ENCODE measurements at places on chromosomes 7 and 10. TPM values are rescaled to one million over a fixed set of nuclear protein-coding genes. Genes with fewer than 3 reads are reported as not detected.

DNA sequence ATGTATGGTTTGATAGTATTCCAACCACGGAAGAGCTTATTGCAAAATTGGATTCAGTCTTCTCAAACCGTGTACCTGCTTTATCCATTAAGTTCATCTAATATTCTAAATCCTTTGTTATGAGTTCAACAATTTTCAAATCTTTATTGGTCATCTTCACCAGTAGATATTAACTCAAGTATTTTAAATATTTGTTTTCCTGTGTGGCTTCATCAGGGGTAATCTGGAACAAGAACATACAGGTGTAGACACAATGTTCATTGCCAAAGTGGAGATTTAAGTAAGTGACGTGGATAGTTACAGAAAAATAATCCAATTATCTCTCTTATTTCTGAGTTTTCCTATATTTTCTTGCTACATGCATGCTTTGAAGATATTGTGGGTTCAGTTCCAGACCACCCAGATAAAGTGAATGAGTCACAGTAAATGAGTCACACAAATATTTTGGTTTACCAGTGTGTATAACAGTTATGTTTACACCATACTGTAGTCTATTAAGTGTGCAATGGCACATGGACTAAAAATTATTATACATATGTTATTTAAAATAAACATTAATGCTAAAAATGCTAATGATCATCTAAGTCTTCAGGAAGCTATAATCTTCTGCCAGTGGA lies 429.0 kb upstream of the POT1 start:
- no peak for DNase-seq

DNA sequence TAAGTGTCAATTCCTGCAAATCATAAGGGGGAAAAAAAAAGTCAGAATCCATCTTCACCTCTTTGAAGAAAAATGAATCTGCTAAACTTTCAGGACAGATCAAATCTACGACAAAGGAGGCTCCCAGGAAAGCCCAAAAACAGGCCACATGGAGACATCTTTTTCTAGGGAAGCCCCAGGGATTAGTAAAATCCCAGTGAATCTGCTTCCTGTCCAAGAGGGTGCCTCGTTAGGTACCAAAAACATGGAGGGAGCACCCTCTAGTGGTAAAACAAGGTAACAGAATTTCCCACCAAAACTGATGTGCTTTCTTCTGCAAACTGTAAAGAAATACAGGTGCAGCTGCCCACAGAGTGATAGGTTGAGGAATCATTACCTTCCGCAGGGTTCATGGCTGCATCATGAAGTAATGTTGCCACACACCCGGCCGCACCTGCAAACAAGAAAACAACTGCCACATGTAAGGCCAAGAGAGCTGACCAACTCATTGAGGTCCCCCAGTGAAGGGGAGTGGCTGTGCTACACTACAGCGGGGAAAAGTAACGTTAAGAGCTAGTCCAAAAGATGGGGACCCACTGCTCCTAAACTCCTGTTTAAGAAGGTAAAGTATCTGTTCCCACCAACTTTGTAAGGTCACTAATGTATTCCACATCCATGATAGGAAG lies 7.9 kb downstream of the SLC25A28 start:
- peak; percentile 63 for DNase-seq

DNA sequence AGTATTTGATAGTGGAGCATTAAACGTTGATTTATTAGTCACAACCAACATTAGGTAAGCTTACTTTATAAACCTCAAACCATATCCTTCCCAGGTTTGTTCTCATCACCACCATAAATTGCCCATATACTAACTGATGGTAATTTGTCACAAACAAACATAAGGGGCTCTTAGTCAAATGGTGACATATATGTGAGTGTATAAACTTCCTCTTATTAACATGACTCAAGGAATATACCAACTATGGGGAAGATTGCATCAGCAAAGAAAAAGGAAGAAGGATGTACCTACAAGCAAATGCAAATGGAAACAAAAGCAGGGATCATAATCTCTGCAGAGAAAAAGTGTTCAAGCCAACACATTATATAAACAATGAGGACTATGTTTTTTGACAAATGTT lies 418.2 kb upstream of the AKR1E2 start:
- DNase-seq: peak; percentile 36

GRCh38 chr10:93573051-93573909 lies 6.8 kb downstream of the FFAR4 start:
- no peak for DNase-seq

DNA sequence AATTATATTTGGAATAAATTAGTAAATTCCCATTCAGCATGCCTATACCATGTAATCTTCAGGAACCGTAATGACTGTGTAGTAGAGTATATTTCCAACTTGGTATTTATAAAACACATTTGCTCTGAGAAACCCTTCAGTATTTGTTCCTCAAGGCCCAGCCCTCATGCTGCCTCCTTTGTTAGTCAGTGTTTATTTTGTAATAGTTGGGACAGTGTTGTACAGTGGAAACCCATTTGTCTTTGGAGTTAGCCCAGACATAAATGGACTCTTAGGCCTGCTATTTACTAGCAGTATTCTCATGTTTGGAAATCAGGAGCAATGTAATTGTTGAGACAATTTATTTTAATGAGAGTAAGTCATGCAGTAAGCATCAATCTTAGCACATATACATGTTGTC lies 686.9 kb downstream of the AUTS2 start:
- no peak for DNase-seq

- no peak for DNase-seq
Observed at GRCh38 chr10:35758076-35758475, 116.0 kb upstream of the FZD8 start.

- peak; percentile 24 for DNase-seq
Observed at GRCh38 chr7:4851459-4852422, 10.1 kb downstream of the PAPOLB start.

GRCh38 chr7:110898516-110898915 lies 192.4 kb upstream of the LRRN3 start:
- DNase-seq: no peak

DNA sequence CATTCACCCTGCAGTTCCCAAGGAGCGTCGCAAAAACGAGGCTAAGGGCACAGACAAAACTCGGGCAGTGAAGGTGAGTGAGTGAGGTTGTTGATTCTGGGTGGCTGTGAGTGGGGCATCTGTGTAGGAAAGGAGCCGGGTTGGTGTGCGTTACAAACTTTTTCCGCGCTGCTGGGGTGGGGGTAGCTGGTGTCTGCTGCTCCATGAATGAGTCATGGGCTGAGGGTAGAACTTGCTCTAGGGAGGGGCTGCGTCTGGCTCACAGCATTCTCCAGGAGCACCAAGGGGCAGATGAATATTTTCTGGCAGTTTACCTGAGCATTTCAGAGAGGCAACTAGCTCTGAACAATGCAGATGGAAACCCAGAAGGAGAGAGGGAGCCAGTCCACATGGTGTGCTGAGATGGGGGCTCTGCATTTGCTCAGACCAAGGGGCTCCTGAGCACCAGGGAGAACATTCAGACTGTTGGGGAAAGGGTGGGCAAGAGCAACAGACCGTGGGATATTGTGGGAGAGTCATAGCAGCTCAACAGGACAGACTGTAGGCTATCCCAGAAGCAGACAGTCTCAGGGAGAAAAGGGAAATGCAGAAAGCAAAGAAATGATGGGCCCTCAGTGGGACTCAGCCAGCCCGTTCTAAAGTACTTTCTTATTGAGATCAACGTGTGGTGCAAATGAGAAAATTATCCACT lies 18.8 kb downstream of the NOBOX start:
- no peak for DNase-seq

GRCh38 chr10:100909501-100910263 lies 3.1 kb upstream of the SLF2 start:
- no peak for DNase-seq

GRCh38 chr7:135801045-135801693 lies 52.6 kb upstream of the FAM180A start:
- peak; percentile 71 for DNase-seq

GRCh38 chr10:114517368-114518250 lies 113.3 kb upstream of the AFAP1L2 start:
- no peak for DNase-seq

DNA sequence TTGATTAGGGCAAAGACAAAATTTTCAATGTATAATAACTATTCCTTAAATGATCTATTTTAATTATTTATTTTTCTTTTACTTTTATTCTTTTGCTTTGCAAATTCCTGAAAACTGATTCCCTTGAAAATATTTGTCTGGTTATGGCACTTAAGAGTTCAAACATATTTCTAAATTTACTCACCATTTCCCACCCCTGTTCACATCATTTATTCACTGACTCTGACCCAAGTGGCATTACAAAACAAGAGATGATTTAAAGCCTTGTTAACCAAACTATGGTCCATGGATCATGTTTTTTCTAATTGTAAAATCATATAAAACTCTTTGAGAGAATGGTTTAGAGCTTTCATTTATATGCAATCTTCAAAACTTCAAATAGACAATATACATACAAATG lies 1256.1 kb upstream of the LRRN3 start:
- no peak for DNase-seq

- no peak for DNase-seq
Observed at GRCh38 chr7:15228831-15229230, 326.3 kb upstream of the DGKB start.

DNA sequence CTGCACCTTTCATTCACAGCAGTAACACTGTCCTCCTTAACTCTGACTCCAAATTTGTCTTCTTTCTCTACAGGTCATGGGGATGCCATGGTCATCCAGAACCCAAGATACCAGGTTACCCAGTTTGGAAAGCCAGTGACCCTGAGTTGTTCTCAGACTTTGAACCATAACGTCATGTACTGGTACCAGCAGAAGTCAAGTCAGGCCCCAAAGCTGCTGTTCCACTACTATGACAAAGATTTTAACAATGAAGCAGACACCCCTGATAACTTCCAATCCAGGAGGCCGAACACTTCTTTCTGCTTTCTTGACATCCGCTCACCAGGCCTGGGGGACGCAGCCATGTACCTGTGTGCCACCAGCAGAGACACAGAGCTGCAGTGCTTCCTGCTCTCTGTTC lies 156.2 kb upstream of the PRSS1 start:
- no peak for DNase-seq

GRCh38 chr7:140045697-140046096 lies 17.1 kb downstream of the PARP12 start:
- DNase-seq: no peak

DNA sequence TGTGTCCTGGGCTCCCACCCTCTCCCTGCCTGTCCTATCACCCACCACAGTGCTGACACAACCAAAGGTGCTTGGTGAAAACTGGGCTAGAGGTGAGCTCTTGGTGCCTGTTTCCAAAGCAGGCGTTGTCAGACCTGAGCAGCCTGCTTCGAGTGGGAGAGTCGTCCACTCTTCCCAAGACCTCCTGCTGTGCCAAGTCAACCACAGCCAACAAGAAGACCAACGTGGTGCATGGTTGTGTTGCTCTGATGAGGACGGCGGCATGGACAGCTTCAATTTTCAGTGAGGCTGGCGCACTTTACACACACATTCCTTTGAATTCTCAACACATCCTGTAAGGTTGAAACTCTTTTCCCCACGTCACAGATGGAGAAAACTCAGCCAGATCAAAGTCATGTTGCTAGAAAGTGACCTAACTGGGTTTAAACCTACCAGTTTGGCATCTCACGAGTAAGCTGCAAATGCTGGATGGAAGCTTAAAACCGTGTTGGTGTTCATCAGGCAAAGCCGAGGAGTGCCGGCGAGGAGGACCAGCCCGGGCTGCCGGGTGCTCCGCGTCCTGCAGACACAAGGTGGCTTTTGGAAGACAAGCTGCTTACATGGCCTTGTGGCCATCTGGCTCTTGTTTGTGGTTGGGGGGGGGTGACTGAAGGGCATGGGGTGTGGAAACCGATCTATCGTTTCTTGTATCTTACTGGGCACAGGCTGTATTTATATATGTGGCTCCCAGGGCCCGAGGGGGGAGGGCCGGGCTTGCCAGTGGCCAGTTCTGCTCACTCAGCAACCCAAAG lies 39.3 kb downstream of the INSIG1 start:
- no peak for DNase-seq

- DNase-seq: no peak
Observed at GRCh38 chr10:88100281-88100680, 236.9 kb downstream of the PTEN start.

DNA sequence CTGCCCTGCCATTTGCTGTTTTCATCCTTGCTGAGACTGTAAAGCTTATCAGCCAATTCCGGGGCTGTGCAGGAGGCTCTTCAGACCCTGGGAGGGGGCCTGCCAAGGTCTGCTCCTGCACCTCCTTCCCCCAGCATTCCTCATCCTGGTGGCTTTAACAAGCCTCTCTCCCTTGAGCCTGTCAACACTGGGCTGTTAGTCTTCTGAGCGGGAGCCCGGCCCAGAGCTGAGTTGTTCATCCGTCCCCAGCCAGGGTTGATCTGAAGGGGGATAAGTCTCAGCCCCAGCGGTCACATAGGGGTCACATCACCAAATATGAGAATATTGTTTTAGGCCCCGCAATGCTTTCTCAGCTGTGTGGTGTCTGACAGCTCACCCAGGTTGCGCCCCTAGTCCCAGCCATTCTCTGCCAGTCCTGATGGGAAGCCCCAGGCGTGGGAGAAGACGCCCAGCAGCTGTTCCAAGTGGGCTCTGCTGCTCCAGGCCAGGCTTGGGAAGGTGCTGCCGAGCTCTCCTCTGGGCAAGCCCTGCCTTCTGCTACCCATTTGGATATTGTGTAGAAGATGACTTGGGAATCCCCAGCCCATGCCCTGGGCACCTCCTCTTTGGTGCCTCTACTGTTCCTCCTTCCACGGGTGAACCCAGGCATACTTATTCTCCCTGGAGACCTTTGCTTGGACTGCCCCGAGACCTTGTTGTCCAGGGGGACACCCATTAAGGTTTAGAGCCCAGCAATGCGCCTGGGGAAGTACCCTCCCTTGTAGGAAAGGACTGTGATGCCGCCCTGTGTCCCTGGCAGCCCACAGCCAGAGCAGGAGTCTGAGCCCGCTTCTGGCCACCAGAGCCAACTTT lies 23.5 kb upstream of the TRIM8 start:
- DNase-seq: no peak

GRCh38 chr7:143512488-143513340 lies 35.0 kb downstream of the TAS2R41 start:
- DNase-seq: no peak

DNA sequence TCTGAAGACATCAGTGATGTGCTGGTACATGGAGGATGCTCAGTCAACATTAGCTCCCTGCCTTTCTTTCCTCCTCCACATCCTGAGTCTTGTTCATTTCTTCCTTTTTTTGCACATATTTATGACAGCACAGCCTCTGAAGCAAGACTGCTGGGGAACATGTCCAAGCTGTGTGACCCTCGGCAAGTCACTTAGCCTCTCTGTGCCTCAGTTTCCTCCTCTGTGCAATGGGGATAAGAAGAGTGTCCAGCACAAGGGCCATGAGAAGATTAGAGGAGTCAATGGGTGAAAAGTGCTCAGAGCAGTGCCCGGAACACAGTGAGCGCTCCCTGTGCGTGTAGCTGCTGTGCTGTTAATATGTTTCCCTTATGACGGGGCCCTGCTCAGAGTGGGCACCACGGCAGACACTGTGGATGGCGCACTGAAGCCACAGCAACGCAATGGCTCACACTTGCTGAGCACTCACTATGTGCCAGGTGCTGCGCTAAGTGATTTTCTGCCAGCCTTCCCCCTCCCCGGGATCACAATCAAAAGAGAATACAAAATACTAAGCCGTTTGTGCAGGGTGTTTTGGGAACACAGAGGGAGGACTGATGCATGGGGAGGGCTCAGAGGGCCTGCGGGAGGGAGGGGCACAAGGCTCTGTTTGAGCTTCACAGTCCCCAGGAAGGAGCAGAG lies 28.7 kb downstream of the ZCCHC24 start:
- no peak for DNase-seq

Gene ABLIM1
- 28.2 TPM for total RNA-seq

Gene MKRN1
- total RNA-seq: 62.6 TPM

Gene LRRC4
- not detected for total RNA-seq

Gene MOGAT3
- total RNA-seq: not detected

Gene TSPAN15
- 10.9 TPM for total RNA-seq

Gene PAX4
- not detected for total RNA-seq

Gene TEX47
- not detected for total RNA-seq

Gene DCLRE1C
- 7.3 TPM for total RNA-seq

Gene FRMPD2
- total RNA-seq: not detected

Gene LHFPL3
- total RNA-seq: not detected

Gene DYDC2
- not detected for total RNA-seq

Measured in NCI-H460 (cell line).